ENCODE measurements at places on chromosomes 13 and 19. TPM values are rescaled to one million over a fixed set of nuclear protein-coding genes. Genes with fewer than 3 reads are reported as not detected.

Gene ZNF296
- total RNA-seq, result 11.5 TPM

Gene DPF1
- total RNA-seq, result 5.1 TPM

Gene ERFL
- 0.37 TPM for total RNA-seq

Gene SHC2
- 1.6 TPM for total RNA-seq

Gene ZNF606
- total RNA-seq, result 2.9 TPM

Gene CILP2
- 0.17 TPM for total RNA-seq

Gene TMEM150B
- total RNA-seq, result not detected

Gene ZNF582
- 0.80 TPM for total RNA-seq

Gene FARP1
- 21.6 TPM for total RNA-seq

Gene MTMR6
- 9.1 TPM for total RNA-seq

Gene EFNA2
- total RNA-seq, result 2.1 TPM

Gene SLC46A3
- 1.4 TPM for total RNA-seq

Gene CHERP
- total RNA-seq, result 35.2 TPM

Gene OLFM2
- total RNA-seq, result 10.4 TPM

Gene NLRP5
- total RNA-seq, result 0.07 TPM

Gene NRTN
- 1.8 TPM for total RNA-seq

Gene CBARP
- total RNA-seq, result 3.9 TPM

Gene SYT3
- 0.59 TPM for total RNA-seq

Gene NLRP9
- not detected for total RNA-seq

Gene ETV2
- total RNA-seq, result 2.2 TPM

Gene TECR
- total RNA-seq, result 181 TPM

Gene C1QTNF9B
- not detected for total RNA-seq

Gene COPE
- 148 TPM for total RNA-seq

Gene ADAMTSL5
- total RNA-seq, result 2.4 TPM

Gene LRP3
- 52.9 TPM for total RNA-seq

Gene LGI4
- 0.15 TPM for total RNA-seq

Gene GAPDHS
- 0.19 TPM for total RNA-seq

Gene OR10H1
- total RNA-seq, result not detected

Gene CAMSAP3
- total RNA-seq, result 6.1 TPM

Gene PRDX2
- 0.59 TPM for total RNA-seq

Gene AP2A1
- total RNA-seq, result 38.6 TPM

Gene SACS
- 15.8 TPM for total RNA-seq

Gene PLK5
- total RNA-seq, result not detected

Gene FAM216B
- not detected for total RNA-seq

Gene RNF225
- 0.19 TPM for total RNA-seq

Gene OR4F17
- total RNA-seq, result not detected

Gene FLT3LG
- 1.2 TPM for total RNA-seq

Gene ZNF724
- total RNA-seq, result 0.72 TPM

Gene CEACAM4
- total RNA-seq, result not detected

All from A549 treated with dexamethasone at 1 μM for 4 hours (cell line).